ENCODE measurements at places on chromosomes 4 and X. TPM values are rescaled to one million over a fixed set of nuclear protein-coding genes. Genes with fewer than 3 reads are reported as not detected.

GRCh38 chrX:6151971-6152370 lies 76.7 kb downstream of the NLGN4X start:
- H3K36me3 ChIP-seq, result no peaks in the 10 kb centered on the region
- no peak overlapping the region for H3K4me3 ChIP-seq
- H3K27me3 ChIP-seq, result no peaks in the 10 kb centered on the region

- no peak for DNase-seq
- no peaks in the 10 kb centered on the region for H3K27me3 ChIP-seq
- H3K4me1 ChIP-seq, result peaks cover 51% of the 10 kb centered on the region
- no peaks in the 10 kb centered on the region for H3K36me3 ChIP-seq
- H3K4me3 ChIP-seq, result no peak overlapping the region
These were observed 16.7 kb downstream of the NR3C2 start for GRCh38 chr4:148425327-148426110.

- H3K36me3 ChIP-seq, result no peaks in the 10 kb centered on the region
- no peak overlapping the region for H3K27ac ChIP-seq
- DNase-seq, result no peak
- no peaks in the 10 kb centered on the region for H3K4me1 ChIP-seq
- no peaks in the 10 kb centered on the region for H3K27me3 ChIP-seq
These were observed 586.4 kb downstream of the PRR32 start for GRCh38 chrX:127405946-127406345.

The SYTL5 gene
- not detected for total RNA-seq

The DSPP gene
- not detected for total RNA-seq

GRCh38 chr4:51851937-51852290 lies 9.0 kb downstream of the DCUN1D4 start:
- peaks cover 27% of the 10 kb centered on the region for H3K4me1 ChIP-seq
- H3K27ac ChIP-seq, result no peak overlapping the region
- no peak for DNase-seq
- H3K36me3 ChIP-seq, result peaks cover 17% of the 10 kb centered on the region

DNA sequence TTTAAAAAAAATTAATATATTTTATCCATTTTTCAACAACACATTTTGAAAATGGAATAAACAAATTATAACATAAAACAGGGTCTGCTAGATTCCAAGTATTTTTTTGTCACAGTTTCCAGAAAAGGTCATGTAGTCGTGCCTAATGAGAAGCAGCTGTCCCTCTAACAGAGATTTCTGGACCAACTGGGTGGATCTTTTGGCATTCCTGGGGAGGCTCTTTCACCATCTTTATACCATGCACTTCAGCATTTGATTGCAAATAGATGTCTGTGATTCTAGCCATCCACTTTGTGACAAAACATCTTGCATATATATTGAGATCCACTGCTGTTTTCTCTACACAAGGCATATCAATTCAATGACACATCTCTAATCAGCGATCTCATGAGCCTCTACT lies 210.7 kb upstream of the LDB2 start:
- DNase-seq, result no peak
- H3K27ac ChIP-seq, result no peak overlapping the region
- H3K4me3 ChIP-seq, result no peak overlapping the region
- H3K4me1 ChIP-seq, result no peaks in the 10 kb centered on the region
- peaks cover 2% of the 10 kb centered on the region for H3K27me3 ChIP-seq
- H3K36me3 ChIP-seq, result no peaks in the 10 kb centered on the region

DNA sequence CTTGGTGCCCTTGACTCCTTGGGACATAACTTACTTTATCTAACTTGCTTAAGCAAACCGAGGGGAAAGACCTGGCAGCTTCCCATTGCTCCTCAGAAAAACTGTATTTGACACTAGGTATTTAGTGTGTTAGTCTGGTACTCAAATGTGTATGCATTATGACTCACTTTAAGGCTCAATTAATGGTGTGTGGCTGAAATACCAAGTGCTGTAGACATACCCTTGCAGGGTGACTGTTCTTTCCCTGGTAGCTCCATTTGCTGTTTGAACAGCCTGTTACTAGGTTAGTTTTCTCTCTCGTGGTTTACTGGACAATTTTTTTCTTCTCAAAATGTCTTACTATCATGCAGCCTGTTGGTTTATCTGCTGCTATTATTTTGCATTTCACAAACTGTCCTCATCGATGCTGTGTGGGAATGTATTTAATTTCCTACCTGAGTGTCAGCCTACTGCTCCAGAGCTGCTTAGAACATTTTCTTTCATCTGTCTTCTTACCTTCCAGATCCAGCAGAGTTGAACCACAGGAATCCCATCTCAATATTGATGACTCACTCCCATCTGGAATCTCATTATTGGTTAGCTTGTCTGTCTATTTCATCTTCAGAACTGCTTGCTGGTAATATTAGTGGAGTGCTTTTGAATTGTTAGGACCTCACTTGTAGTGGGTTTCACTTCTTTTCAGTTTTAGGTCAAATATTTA lies 158.0 kb upstream of the FAT1 start:
- DNase-seq, result no peak
- H3K4me3 ChIP-seq, result no peak overlapping the region
- no peaks in the 10 kb centered on the region for H3K4me1 ChIP-seq
- H3K27me3 ChIP-seq, result no peaks in the 10 kb centered on the region
- no peaks in the 10 kb centered on the region for H3K36me3 ChIP-seq
- H3K27ac ChIP-seq, result no peak overlapping the region

The ODAPH gene
- not detected for total RNA-seq

The PDE6B gene
- total RNA-seq, result 22.9 TPM

The P2RY4 gene
- total RNA-seq, result not detected

The CWH43 gene
- total RNA-seq, result not detected

DNA sequence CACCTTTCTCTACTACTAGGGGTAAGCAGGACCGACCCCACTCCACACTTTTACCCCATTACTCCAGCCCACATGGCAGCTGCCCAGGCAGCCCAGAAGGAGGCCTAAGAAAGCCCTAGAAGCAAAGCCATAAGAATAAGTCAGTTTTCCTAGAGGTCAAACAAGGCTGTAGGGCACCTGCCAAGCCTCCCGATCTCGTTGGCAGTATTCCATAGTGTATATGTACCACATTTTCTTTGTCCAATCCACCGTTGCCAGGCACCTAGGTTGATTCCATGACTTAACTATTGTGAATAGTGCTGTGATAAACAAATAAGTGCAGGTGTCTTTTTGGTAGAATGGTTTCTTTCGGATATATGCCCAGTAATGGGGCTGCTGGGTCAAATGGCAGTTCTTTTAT lies 54.2 kb downstream of the RHOXF2B start:
- peaks cover 5% of the 10 kb centered on the region for H3K27me3 ChIP-seq
- no peak overlapping the region for H3K27ac ChIP-seq
- no peak overlapping the region for H3K4me3 ChIP-seq
- no peak for DNase-seq

The TBX22 gene
- not detected for total RNA-seq

DNA sequence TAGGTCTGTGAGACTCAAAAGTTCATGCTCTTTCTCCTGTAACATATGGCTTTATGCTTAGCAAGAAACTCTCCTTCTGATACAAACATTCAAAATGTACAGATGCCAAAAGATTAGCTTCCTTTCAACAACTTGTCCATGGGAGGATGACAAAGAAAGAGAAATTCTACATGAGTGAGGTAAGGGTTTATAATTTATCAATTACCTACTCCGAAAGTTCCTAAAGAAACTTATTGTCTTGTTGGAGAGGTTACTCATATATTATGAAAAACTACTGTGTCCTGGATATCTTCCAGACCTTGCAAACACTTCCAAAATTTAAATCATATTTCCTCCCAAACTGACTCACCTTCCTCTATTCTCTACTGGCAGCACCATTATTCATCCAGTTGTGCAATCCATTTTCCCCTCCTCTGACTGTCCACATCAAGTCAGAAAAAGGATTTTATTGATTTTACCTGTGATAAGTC lies 65.1 kb downstream of the ENPEP start:
- H3K4me1 ChIP-seq, result no peaks in the 10 kb centered on the region
- H3K4me3 ChIP-seq, result no peak overlapping the region
- peaks cover 8% of the 10 kb centered on the region for H3K27me3 ChIP-seq
- H3K27ac ChIP-seq, result no peak overlapping the region
- no peak for DNase-seq

The RASSF6 gene
- total RNA-seq, result not detected

DNA sequence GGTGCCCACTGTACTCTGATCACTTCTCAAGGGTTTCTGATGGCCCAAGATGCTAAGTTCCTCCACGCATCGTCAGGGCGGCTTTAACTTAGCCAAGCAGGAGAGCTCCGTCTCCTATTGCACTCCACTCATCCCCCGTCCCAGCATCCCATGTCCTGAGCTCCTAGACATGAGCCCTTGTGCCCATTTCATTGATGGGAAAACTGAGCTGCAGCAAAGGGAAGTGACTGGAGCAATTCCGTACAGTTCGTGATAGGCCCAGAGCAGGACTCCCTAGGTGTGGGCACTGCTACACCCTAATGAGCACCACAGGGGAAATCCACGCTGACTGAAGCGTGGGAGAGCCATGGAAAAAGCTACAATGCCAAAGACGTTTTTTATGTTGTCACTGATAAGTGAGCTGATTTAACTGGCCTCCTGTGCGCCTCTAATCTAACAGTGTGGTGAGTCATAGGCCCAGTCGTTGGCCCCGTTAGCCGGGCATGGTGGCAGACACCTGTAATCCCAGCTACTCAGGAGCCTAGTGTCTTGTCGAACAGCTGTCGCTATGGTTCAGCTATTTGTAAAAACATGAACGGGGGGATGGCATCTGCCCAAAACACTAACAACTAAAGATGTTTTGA lies 14.9 kb downstream of the NSDHL start:
- no peak overlapping the region for H3K27ac ChIP-seq
- DNase-seq, result no peak
- H3K36me3 ChIP-seq, result peaks cover 9% of the 10 kb centered on the region
- H3K4me1 ChIP-seq, result no peaks in the 10 kb centered on the region

DNA sequence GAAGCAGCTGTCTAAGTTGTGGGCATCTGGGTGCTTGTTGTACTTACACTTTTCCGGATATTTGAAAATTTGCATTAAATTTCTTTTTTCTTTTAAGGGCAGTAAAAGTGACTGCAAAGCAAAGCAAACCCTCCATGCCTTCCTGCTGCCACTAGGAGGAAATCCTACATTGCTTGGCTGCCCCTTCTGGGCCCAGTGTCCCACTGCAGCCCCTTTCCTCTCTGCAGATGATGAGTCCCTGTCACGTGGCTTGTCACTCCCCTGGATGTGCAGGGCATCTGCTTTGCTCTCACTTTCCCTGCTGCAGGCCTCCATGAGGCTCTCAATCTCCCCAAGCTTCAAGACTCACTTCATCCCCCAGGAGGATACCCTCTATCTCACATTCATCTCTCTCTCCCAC lies 12.7 kb downstream of the TSR2 start:
- H3K27ac ChIP-seq, result no peak overlapping the region
- no peaks in the 10 kb centered on the region for H3K4me1 ChIP-seq
- no peak overlapping the region for H3K4me3 ChIP-seq
- H3K36me3 ChIP-seq, result peaks cover 2% of the 10 kb centered on the region

DNA sequence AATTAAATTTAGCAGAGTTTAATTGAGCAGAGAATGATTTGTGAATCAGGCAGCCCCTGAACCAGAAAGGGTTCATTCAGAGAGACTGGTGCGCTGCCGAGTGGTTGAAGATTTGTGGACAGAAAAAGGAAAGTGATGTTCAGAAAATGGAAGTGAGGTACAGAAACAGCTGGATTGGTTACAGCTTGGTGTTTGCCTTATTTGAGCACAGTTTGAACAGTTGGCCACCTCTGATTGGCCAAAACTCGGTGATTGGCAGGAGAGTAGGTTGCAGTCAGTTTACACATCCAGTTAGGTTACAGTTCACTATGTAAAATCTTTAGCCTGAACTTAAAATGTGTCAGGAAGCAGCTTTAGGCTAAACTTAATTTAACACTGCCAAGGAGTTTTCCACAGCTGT lies 14.9 kb downstream of the MID1IP1 start:
- peak; percentile 68 for DNase-seq
- H3K27ac ChIP-seq, result no peak overlapping the region
- H3K36me3 ChIP-seq, result no peaks in the 10 kb centered on the region
- H3K27me3 ChIP-seq, result no peaks in the 10 kb centered on the region
- peak overlapping the region; percentile 9 for H3K4me3 ChIP-seq

DNA sequence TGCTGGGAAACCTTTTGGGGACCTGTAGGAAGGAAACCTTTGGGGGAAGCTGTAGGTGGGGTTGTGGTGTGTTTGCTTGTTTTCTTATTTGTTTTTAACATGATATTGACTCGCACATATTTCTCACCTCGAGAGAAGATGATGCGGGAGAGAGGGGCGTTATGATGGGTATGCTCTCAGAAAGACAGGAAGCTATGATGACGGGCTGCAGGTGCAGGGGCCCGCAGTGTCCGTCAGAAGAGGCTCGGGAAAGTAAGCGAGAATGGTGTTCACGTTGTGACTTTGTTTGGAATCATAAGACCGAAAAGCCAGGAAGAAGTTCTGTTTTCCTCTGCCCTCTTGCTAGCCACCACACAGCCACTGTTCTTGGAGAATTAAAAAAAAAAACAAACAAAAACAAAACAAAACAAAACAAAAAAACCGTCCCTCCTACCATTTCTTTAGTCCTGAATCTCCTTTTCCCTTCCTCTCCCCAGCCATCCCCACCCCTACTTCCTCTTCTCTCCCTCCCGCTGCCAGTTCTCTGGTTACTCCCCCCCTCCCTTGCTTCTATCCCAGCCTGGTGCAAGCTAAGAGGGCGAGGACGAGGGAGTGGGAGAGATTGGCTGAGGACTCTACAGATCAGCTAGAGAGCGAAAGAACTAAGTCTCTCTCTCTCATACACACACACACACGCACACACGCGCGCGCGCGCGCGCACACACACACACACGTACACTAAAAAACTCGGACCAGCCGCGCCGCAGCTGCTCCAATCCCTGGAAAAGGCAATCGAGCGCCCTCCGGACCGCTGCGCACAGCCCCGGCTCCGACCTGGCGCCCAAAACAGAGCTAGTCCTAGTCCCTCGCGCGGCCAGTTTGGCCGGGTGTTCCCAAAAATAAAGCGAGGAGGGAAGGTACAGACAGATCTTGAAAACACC lies at the start of gene BMP3:
BMP3 (plus strand) TSS at position 648 of the 920 bp plus-strand sequence. CDS start 577 bp downstream, outside the sequence.
- DNase-seq, result no peak
- peaks cover 59% of the 10 kb centered on the region for H3K27me3 ChIP-seq
- no peak within 1 kb of the TSS for H3K27ac ChIP-seq
- no peaks in the 10 kb centered on the region for H3K36me3 ChIP-seq

DNA sequence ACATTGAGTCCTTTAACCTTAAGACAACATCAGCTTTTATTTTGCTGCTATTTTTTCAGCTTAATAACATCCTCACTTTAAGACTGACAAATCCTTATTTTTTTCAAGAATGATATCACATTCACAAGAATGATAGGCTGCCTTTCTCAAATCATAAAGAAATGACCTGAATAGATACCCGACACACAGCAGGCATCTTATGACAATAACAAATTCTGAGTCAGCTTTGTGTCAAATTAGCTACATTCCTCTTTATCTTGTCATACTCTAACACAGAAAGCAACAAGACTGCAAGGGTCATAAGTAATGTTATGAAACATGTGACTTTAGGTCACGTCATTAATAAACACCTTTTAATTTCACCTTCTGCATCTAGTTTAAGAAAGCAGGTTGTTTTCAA lies 2387.6 kb downstream of the PCDH7 start:
- no peaks in the 10 kb centered on the region for H3K36me3 ChIP-seq
- no peak for DNase-seq
- no peaks in the 10 kb centered on the region for H3K4me1 ChIP-seq
- no peak overlapping the region for H3K27ac ChIP-seq
- no peaks in the 10 kb centered on the region for H3K27me3 ChIP-seq
- H3K4me3 ChIP-seq, result no peak overlapping the region

The MAGEA9 gene
- total RNA-seq, result not detected

The SNX12 gene
- 42.1 TPM for total RNA-seq

All from activated CD4-positive, alpha-beta memory T cell treated with anti-CD3 and anti-CD28 coated beads for 36 hours (primary cell).